Hair follicular keratinocyte (primary cell): ENCODE measurements at places on chromosomes 3 and 15. TPM values are rescaled to one million over a fixed set of nuclear protein-coding genes. Genes with fewer than 3 reads are reported as not detected.

Gene SLC24A5
- total RNA-seq: not detected in 2 replicates

Gene PLA2G4E
- 0.27 and 0.39 TPM in 2 replicates for total RNA-seq

Gene NAA50
- total RNA-seq: 149 and 151 TPM in 2 replicates

Gene CORO2B
- total RNA-seq: 1.0 and 4.1 TPM in 2 replicates
